ENCODE measurements at places on chromosomes 7 and 10.

DNA sequence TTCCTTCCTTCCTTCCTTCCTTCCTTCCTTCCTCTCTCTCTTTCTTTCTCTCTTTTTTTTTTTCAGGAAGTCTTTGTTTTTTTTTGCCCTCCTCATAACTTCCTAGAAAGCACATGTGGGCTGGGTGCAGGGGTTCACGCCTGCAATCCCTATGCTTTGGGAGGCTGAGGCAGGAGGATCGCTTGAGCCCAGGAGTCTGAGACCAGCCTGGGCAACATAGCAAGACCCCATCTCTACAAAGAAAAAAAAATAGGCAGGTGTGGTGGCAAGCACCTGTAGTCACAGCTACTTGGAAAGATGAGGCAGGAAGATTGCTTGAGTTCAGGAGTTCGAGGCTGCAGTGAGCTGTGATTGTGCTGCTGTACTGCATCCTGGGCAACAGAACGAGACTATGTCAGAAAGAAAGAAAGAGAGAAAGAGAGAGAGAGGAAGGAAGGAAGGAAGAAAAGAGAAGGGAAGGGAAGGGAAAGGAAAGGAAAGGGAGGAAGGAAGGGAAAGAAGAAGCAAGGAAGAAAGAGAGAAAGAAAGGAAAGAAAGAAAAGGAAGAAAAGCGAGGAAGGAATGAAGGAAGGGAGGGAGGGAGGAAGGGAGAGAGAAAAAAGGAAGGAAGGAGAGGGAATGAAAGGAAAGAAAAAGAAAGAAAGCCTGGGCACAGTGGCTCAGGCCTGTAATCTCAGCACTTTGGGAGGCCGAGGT is 13.5 kb upstream of the BAIAP2L1 start:
- DNase-seq: no peak

GRCh38 chr7:11319491-11320274 is 346.0 kb downstream of the PHF14 start:
- no peak for DNase-seq

- no peak for DNase-seq
Measured at GRCh38 chr10:133117688-133118071, 30.0 kb downstream of the ADGRA1 start.

DNA sequence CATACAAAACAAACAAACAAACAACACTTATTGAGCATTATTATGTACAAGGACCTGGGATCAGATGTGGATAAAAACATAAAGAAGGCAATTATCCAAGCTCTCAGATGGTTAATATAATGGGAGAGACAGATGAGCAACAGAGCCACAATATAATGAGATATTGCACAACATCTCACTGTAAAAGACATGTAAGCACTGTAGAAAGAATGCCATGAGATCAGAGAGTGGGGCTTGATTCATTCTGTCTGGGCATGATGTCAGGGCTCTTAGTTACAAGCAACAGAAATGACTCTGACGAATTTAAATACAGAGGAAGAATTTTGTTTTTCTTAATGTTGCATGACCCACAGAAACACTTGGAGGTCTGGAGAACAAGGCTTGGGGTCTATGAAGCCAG is 164.7 kb upstream of the PLXDC2 start:
- no peak for DNase-seq

DNA sequence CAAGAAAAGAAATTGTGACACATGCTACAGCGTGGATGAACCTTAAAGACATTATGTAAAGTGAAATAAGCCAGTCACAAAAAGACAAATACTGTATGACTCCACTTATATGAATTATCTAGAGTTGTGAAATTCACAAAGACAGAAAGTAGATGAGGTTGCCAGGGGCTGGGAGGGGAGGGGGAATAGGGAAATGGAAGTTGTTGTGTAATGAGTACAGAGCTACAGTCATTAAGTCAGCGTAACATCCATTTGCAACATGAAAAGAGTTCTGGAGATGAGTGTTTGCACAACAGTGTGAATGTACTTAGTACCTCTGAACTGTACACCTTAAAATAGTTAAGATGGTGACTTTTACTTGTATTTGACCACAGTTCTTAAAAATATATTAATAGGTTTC is 112.1 kb upstream of the CDK1 start:
- no peak for DNase-seq

- DNase-seq: no peak
Measured at GRCh38 chr10:132443605-132443982, 46.6 kb downstream of the PWWP2B start.

- no peak for DNase-seq
Measured at GRCh38 chr7:138338361-138338760, 121.7 kb upstream of the TRIM24 start.

DNA sequence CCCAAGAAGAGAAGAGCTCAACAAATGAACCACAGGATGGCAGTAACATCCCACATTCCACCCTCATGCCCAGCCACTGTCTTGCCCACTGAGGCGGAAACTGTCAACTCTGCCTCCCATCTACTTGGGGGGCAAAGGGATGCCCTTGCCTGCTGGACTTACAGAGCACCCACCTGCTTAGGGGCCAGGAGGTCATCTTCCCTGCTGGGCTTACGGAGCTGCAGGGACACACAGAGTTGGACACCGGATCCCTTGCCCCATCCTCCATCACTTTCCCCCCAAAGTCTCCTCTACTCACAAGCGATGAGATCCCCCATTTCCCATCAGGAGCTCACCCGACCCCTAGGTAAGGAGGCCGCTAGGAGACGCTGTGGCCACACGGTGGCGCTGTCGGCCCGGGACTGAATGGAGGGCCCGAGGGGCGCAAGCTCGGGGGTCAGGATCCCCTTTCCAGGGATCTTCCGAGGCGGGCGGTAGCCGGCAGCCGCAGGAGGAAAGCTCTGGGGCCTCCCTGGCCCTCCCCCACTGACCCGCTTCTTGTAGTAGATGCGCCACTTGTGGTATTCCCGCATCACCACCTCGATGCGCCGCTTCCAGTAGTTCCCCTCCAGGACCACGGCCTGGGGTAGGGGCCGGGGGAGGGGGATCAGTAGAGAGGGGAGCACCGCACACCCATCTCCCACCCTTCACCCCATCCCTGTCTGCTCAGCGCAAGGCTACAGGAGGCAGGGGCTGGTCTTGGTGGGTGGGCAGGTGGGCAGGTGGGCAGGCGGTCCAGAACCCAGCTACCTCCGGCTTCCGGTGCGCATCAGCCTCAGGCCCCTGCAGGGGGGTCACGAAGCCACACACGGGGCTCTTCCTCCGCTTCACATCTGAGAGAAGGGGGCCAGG is 17.3 kb downstream of the MLXIPL start:
- DNase-seq: peak; percentile 85

GRCh38 chr7:155208681-155209477 is 88.8 kb upstream of the INSIG1 start:
- DNase-seq: no peak

GRCh38 chr10:72746426-72747363 is 54.8 kb downstream of the MCU start:
- no peak for DNase-seq

GRCh38 chr7:152709287-152710152 is 33.6 kb upstream of the XRCC2 start:
- DNase-seq: no peak

GRCh38 chr10:7102557-7103349 is 308.1 kb downstream of the SFMBT2 start:
- no peak for DNase-seq

DNA sequence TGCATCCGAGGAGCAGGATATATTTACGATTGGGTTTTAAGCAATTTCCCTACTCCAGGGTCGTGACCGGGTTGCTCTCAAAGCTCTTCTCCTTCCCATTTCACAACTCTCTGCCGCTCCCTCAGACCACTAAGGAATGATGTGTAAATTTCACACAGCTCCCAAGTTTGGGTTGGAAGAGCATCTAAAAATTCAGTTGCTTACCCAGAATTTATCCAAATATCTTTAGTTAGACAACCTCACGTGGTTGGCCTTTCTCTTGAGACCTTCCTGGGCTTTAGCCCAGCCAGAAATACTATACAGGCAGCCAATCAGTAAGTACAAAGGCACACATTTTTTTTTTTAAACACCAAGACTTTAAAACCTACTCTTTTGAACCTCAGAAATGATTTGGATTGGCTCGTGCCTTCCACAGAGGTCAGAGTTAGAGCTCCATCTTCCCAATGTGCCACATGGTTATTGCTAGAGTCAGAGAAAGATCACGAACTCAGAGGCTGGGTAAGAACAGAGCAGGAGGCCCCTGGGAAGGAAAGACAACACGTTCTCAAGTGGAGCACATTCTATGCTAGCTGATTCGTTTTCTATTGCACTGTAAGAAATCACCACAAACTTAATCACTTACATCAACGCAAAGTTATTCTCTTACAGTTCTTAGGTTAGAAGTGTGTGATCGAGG is 335.4 kb upstream of the MGMT start:
- peak; percentile 16 for DNase-seq

DNA sequence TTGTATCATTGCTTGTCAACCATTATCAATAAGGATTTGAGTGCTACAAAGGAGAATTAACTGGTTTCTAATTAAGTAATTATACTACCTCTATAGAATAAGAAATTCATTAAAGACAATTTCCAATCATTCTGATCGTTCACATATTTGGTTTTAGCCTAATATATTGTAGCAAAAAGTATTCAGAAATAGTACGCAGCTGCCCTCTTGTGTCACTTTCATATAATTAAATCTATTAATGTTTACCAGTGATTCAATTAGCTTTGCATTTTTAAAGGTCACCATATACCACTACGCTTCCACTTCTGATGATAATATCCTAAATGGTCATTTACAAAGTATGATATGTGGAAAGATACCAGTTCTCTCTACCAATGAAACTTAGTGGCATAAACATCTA is 128.3 kb downstream of the NEBL start:
- no peak for DNase-seq

GRCh38 chr7:90225181-90225580 is 13.6 kb downstream of the STEAP2 start:
- DNase-seq: no peak
